ENCODE measurements at places on chromosomes 7 and 10. TPM values are rescaled to one million over a fixed set of nuclear protein-coding genes. Genes with fewer than 3 reads are reported as not detected.

The FAM107B gene
- total RNA-seq: 33.5 TPM

The RAB18 gene
- 14.9 TPM for total RNA-seq

The NEURL1 gene
- total RNA-seq: 1.7 TPM

The CALML3 gene
- not detected for total RNA-seq
